ENCODE measurements at places on chromosomes 11 and 22. TPM values are rescaled to one million over a fixed set of nuclear protein-coding genes. Genes with fewer than 3 reads are reported as not detected.

The LGR4 gene
- polyA plus RNA-seq, result 27.5 TPM

DNA sequence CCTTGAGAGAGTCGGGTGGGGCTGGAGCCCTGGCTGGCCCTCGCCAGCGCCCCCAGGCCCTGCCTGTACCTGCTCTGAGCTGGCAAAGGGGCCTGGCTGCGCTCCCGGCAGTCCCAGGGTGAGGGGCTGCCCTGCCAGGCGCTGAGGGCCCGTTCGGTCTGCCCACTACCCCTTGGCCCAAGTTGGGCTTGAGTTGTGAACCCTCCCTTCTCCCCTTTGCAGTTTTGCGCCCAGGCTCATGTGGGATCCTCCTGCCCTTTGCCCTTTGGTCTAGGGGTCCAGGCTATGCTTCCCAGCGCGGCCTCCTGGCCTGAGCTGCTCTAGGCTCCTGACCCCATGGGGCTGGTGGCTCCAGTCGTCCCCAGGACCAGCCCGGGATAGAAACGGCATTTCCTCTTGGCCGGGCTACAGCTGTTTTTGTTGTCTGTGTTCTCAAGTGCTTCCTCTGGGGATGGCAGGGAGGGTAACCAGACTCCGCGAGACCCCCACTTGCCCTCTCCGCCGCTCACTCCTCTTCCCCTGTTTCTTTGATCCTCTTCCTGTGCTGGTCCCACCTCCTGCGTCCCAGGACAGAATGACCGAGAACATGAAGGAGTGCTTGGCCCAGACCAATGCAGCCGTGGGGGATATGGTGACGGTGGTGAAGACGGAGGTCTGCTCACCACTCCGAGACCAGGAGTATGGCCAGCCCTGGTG, 34.9 kb downstream of the PRDM11 start:
- no peak for DNase-seq

DNA sequence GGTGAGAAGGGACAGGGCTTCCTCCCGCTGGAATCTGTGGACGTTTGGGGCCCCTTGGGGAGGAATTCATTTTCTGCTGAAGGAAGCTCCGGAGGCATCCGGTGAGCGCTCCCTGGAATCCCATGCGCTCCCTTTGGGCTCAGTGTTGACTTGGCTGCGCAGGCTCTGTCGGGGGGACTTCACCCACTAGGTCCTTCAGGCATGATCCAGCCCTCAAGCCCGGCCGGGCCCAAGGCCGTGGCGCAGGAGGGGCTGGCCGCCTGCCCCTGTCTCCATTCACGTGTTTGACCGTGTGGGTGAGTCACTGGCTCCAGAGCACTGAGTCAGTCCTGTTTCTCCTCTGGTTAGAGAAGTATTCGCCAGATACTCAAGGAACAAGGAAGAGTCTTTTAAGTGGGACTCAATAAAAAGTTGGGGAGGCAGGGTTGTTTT, 1.4 kb downstream of the CTTN start:
- no peak for DNase-seq

DNA sequence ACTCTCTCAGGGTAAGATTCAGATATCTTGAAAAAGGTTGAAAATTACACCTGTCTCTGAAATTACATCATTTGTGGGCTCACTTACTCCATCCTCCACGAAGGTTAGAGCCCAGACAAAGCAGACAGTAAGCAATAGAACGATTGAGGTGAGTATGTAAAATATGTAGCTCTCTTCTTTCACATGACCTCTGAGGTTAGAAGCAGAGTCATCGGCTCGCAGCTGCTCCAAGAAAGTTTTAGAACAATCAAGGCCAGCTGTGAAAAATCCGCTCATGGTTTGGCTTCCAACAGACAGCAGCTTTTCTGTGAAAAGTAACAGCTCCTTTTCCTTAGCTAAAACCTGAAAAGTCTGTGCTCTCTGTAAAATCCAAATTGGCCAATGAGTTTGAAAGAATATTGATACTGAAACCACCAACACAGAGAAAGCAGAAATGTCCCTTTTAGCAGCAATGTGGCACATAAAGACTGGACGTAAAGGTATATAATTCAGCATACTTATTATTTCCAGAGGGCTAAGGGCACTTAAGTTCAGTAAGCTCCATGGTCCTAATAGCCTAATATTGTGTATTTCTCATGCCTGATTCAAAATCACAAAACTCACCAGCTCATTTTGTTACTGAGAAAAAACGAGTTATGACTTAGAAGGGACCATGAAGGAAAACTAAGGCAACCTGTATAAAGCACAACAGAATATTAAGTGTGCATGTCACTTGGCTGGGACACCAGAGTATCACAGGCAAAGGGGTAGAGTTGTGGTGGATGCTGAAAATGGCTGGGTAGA, 78.2 kb downstream of the FAM76B start:
- no peak for DNase-seq

DNA sequence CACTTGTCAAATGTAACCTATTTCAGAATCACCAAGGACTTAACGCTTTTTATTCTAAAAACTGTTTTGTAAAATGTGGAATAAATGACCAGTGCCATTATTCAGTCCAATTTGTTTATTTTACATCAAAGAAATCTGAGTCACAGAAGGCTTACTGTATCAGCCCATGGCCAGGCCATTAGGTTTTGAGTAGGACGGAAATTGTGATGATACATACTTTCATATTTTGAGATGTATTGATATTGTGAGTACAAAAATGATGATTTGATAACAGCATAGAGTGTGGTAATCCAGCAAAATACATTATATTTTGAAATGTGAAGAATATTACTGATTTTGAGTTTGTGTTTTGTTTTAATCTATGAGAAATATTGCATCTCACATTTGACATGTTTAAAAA, 81.1 kb downstream of the PIWIL3 start:
- DNase-seq, result no peak

The OR2AG2 gene
- not detected for polyA plus RNA-seq

DNA sequence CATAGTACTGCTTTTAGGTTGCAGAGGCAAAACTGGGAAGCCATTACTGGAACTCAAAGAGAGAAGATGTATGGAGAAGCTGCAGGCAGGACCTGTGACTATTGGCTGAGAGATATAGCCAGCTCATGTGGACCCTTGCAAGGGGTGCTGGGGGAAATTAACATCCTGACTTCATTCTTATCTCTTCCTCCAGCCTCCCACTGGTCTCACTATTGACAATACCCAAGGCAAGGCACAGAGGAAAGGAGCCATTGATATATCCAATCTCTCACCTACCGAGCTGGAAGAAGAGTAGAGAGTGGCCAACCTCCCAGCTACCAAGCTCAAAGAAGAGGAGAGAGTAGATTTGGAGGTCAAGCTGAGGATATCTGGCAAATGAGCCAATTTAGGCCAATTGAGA, 36.8 kb upstream of the ZBED5 start:
- DNase-seq, result no peak

- no peak for DNase-seq
Observed at GRCh38 chr22:36333644-36334043, 54.1 kb downstream of the MYH9 start.

DNA sequence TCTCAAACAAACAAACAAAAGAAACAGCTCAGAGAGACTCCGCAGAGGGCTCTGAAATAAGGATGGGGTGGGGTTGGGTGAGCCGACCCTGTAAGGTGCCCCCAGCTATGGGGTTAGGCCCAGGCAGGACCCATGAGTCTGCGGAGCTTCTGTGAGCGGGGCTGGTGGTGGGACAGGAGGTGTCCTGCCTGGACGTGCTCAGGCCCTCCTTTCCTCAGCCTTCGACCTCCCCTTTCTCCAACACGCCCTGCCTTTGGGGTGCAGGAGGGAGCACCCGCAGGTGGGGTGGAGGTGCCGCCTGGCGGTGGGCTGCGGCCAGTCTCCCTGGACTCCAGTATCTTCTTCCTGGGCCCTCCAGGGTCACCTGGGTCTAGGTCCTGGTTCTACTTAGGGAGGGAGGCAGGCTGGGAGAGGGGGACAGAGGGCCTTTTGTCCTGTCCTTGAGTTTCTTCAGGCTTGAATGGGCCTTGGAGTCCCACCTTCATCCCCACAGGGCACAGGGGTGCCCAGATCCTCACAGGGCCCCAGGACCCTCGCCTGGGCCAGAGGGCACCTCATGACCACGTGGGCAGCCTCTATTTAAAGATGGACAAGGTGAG, 12.3 kb downstream of the PRR33 start:
- DNase-seq, result no peak

DNA sequence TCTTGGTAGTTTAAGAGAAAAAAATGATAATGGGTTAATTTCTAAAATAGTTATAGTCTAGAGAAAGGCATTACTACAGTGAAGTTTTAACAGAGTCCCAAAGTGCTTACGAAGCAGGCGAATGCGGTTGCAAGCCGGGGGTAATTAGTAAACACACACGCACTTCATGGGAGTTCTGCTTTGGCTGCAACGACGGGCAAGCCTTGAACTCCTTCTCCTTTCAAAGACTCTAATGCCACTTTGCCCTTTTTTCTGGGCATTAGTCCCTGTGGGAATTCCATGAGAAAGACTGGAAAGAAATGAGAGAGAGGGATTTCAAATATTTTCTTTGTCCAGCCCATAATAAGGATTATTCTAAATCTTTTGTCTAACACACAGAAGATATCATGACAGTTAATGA, 66.1 kb downstream of the TENM4 start:
- no peak for DNase-seq

GRCh38 chr11:66749091-66749490, 20.1 kb upstream of the SPTBN2 start:
- DNase-seq, result no peak

The MAPK8IP1 gene
- 41.3 TPM for polyA plus RNA-seq

- DNase-seq, result no peak
Observed at GRCh38 chr22:39173787-39174497, 21.5 kb upstream of the CBX7 start.

The EIF4ENIF1 gene
- 28.7 TPM for polyA plus RNA-seq

- DNase-seq, result no peak
Observed at GRCh38 chr11:126874276-126874675, 126.3 kb downstream of the KIRREL3 start.

- DNase-seq, result no peak
Observed at GRCh38 chr11:3219281-3219892, 774 bp upstream of the MRGPRG start.

GRCh38 chr11:11016068-11016467, 158.2 kb upstream of the ZBED5 start:
- DNase-seq, result no peak

The OR56A1 gene
- polyA plus RNA-seq, result not detected

The OR52I1 gene
- not detected for polyA plus RNA-seq

GRCh38 chr11:71080239-71081097, 171.9 kb downstream of the SHANK2 start:
- no peak for DNase-seq

Data from forelimb muscle (tissue), 1 donor.